Activated naive CD8-positive, alpha-beta T cell treated with anti-CD3 and anti-CD28 coated beads, Interleukin-2, amount 10 ng/mL, durations not matched to agents 7 days and 5 days (primary cell): ENCODE measurements at places on chromosomes 1 and 21. TPM values are rescaled to one million over a fixed set of nuclear protein-coding genes. Genes with fewer than 3 reads are reported as not detected.

CFHR1 gene
- not detected for total RNA-seq

KRTAP10-12 gene
- total RNA-seq = not detected

OR2T35 gene
- total RNA-seq = not detected

GRCh38 chr1:222385262-222385661 is 162.6 kb downstream of the HHIPL2 start:
- no peak overlapping the region for H3K27ac ChIP-seq
- H3K36me3 ChIP-seq = no peaks in the 10 kb centered on the region
- no peaks in the 10 kb centered on the region for H3K27me3 ChIP-seq
- DNase-seq = no peak
- no peaks in the 10 kb centered on the region for H3K4me1 ChIP-seq
- H3K4me3 ChIP-seq = no peak overlapping the region

GRCh38 chr21:41359286-41359685 is 2.5 kb upstream of the MX2 start:
- peak overlapping the region; percentile 99 for H3K27ac ChIP-seq
- H3K4me3 ChIP-seq = no peak overlapping the region
- peaks cover 38% of the 10 kb centered on the region for H3K4me1 ChIP-seq
- H3K36me3 ChIP-seq = peaks cover 9% of the 10 kb centered on the region
- no peak for DNase-seq
- no peaks in the 10 kb centered on the region for H3K27me3 ChIP-seq

DNA sequence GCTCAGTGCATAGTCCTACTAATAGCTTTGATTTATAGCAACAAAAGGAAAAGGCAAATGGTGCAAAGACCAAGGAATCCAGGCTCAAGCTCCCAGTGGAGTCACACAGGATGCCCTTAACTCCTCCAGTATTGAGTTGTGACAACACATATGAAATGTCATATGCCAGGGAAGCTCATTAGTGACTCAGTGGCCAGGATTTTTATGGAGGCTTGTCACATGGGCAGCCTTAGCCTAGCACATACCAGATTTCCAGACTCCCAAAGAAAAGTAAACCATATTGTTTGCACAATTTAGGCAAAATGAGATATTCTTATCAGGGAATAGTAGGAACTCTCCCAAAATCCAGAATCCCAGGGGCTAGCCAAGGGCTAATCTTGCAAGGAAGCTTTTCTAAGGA is 129.2 kb downstream of the MAGI3 start:
- DNase-seq = no peak
- no peak overlapping the region for H3K4me3 ChIP-seq
- peaks cover 3% of the 10 kb centered on the region for H3K4me1 ChIP-seq

- no peak for DNase-seq
- H3K27ac ChIP-seq = no peak overlapping the region
- peaks cover 3% of the 10 kb centered on the region for H3K27me3 ChIP-seq
- H3K4me3 ChIP-seq = no peak overlapping the region
- no peaks in the 10 kb centered on the region for H3K4me1 ChIP-seq
- H3K36me3 ChIP-seq = no peaks in the 10 kb centered on the region
These were observed 74.8 kb downstream of the ETS2 start for GRCh38 chr21:38880577-38880966.

DNA sequence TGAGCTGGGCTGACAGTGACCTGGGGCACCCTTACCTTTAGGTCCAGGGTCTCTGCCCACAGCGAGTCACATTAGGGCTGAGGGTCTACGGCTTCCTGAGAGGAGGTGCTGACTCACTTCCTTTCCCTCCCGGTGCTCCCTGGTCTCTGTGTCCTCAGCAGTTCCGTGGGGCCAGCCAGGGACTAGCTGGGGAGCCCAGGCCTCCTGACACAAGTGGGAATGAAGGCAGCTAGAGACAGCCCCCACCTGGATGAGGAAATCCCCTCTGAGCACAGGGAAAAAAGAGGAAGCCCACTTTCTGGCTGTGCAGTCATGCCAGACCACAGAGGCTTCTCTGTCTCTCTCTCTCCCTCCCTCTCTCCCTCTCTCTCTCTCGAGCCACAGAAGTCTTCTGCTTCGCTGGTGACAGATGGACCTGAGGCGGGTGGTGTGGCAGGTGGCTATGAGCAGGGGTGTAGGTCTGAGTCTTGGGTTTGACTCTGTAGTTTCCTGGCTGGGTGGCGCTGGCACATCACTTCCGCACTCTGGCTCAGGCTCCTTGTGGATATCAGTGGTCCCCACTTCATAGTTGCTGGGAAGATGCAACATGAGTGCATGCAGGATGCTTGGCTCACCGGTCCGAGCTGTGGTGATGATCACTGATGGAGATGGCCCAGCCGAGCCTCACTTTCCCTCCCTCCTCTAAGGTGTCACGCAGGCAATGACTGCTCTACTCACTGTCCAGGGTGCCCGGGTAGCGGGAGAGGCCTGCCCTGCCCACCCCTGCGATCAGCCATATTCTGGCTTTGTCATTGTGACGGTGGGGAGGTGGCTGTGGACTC is 3.5 kb downstream of the SLC66A1 start:
- H3K4me3 ChIP-seq = peak overlapping the region; percentile 62
- H3K36me3 ChIP-seq = no peaks in the 10 kb centered on the region
- no peak for DNase-seq
- no peaks in the 10 kb centered on the region for H3K27me3 ChIP-seq

- no peak overlapping the region for H3K27ac ChIP-seq
- no peak overlapping the region for H3K4me3 ChIP-seq
- H3K27me3 ChIP-seq = peaks cover 2% of the 10 kb centered on the region
- no peaks in the 10 kb centered on the region for H3K36me3 ChIP-seq
- no peaks in the 10 kb centered on the region for H3K4me1 ChIP-seq
These were observed 6.9 kb downstream of the AGRN start for GRCh38 chr1:1026599-1027413.

DNA sequence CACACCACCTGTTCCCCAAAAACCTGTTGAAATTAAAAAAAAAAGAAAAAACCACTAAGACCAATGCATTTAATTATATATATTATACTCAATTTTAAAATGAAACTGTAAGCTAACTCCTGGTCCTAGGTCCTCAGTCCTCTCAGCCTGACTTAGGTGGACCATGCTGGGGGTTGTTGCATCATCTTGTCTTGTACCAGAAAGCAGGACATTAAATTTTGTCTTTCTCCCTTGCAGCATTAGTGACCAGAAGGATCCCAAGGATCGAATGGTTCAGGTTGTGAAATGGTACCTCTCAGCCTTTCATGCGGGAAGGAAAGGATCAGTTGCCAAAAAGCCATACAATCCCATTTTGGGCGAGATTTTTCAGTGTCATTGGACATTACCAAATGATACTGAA is 97.6 kb downstream of the NRDC start:
- H3K4me3 ChIP-seq = no peak overlapping the region
- no peaks in the 10 kb centered on the region for H3K27me3 ChIP-seq
- no peak overlapping the region for H3K27ac ChIP-seq
- H3K36me3 ChIP-seq = peaks cover 30% of the 10 kb centered on the region
- DNase-seq = no peak
- peaks cover 5% of the 10 kb centered on the region for H3K4me1 ChIP-seq

DNA sequence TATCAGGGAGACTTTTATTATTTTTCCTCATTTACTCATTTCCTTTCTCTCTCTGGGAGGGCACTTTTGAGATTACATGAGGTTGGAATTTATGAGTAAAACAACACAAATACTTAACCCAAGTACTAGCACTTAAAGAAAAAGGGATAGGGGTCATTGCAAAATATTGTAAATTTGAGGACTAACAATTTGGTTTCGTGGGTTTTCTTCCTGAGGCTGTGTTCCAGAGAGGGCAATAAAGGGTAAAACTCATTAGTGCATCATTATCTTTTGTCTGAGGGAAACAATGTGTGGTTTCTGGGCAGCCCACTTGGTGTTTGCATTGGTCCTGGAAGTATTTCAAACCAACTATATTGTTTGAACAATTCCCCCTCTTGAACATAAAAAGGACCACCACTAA is 96.5 kb downstream of the GREM2 start:
- no peak overlapping the region for H3K27ac ChIP-seq
- H3K4me1 ChIP-seq = no peaks in the 10 kb centered on the region
- H3K36me3 ChIP-seq = no peaks in the 10 kb centered on the region
- no peak overlapping the region for H3K4me3 ChIP-seq
- no peak for DNase-seq

DNA sequence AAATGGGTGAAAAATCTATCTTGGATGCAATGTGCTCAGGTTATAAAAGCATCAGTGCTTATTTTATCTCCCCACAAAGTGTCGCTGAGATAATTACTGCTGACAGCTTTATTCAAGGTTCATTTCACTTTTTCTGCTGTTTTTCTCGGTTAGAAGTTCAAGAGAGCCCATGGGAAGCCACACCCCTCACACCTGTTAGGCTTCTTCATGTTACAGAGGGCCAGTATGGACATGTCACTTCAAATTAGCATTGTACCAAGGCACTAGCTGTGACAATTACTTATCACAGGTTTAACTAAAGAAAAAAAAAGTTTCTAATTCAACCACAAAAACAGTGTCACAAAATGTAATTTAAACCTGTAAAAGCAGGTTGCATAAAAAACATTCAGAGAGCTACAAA is 187.3 kb upstream of the DMRTA2 start:
- H3K4me3 ChIP-seq = no peak overlapping the region
- H3K4me1 ChIP-seq = peaks cover 3% of the 10 kb centered on the region
- H3K27me3 ChIP-seq = no peaks in the 10 kb centered on the region
- DNase-seq = no peak
- H3K27ac ChIP-seq = no peak overlapping the region

DNA sequence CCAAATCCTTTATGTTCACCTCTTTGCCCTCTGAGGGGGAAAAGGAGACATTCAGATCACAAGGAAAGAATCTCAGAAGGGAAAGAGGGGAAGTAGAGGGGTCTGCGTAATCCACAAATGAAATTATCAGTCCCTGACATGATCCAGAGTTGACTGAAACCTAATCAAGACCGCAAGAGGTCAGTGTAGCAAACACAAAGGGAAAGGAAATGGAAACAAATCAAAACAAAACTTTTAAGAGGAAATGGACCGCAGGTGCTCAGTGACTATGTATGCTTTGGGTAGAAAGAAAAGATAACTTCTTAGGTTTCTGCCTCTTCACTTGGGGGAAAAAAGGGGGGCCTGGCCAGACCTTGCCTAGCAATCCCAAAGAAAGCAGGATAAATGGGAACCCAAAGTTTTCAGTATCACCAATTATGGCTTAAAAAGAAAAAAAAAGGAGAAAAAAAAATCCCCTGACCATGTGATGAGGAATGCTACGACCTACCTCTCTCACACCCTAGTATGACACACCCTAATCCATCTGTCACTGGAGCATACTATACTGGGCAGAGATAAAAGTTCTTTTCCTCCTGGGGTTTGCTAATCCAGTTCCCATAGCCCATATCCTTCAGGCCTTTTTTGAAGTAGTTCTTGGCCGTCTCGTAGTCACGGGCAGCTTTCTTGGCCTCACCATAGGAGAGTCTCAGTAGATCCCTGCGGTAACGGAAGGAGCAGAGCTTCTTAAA is 16.9 kb downstream of the CHRNB2 start:
- no peak overlapping the region for H3K4me3 ChIP-seq
- H3K4me1 ChIP-seq = peaks cover 2% of the 10 kb centered on the region
- DNase-seq = no peak
- H3K27me3 ChIP-seq = no peaks in the 10 kb centered on the region
- peaks cover 38% of the 10 kb centered on the region for H3K36me3 ChIP-seq
- peak overlapping the region; percentile 19 for H3K27ac ChIP-seq

DNA sequence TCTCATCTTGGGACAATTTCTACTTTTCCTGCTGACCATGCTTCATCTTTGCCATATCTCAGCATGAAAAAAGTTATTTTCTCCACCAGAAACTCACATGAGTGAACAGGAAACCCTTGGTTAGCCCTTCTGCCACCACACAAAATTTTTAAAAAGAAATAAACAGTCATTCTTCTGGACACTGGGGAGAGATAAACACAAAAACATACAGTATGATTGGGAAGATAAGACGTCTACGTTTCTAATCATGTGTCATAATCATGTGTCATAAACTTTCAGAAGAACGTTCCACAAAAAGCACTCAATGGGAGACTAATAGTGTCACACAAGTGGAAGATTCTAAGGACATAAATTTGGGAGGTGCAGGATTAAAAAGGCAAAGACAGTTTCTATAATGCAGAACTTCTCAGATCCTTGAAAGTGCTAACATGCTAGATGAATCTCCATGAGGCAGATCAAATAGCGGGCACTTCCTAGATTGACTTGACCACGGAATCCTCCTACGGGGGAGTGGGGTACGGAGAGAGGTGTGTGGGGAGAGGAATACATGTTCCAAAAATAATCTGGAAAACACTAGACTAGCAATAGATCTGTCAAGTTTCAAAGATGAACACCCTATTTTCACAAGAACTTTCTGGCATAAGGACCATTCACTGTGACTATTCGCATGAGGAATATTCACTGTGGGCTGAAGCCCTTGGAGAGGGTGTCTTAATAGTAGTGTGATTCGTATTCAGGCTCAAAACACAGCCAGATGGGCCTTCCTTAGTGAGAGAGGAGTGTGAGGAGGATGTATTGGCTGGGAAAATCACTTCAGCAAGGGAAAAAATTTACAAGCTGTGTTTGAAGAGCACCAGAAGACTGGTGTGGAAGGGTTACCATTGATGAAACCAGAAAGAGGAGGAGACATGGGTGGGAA is 206.7 kb downstream of the SETD4 start:
- no peak for DNase-seq
- no peaks in the 10 kb centered on the region for H3K36me3 ChIP-seq
- H3K27ac ChIP-seq = no peak overlapping the region
- H3K4me1 ChIP-seq = no peaks in the 10 kb centered on the region
- no peak overlapping the region for H3K4me3 ChIP-seq

GRCh38 chr1:214830941-214831340 is 227.9 kb downstream of the CENPF start:
- H3K27ac ChIP-seq = no peak overlapping the region
- H3K4me1 ChIP-seq = no peaks in the 10 kb centered on the region
- DNase-seq = no peak
